ENCODE measurements at places on chromosomes 11 and 22.
A peak's percentile ranks its signal among the peaks of the same experiment; 100 is the strongest.

- DNase-seq, result peak; percentile 59
Observed at GRCh38 chr11:112605093-112605666, 344.5 kb upstream of the PLET1 start.

DNA sequence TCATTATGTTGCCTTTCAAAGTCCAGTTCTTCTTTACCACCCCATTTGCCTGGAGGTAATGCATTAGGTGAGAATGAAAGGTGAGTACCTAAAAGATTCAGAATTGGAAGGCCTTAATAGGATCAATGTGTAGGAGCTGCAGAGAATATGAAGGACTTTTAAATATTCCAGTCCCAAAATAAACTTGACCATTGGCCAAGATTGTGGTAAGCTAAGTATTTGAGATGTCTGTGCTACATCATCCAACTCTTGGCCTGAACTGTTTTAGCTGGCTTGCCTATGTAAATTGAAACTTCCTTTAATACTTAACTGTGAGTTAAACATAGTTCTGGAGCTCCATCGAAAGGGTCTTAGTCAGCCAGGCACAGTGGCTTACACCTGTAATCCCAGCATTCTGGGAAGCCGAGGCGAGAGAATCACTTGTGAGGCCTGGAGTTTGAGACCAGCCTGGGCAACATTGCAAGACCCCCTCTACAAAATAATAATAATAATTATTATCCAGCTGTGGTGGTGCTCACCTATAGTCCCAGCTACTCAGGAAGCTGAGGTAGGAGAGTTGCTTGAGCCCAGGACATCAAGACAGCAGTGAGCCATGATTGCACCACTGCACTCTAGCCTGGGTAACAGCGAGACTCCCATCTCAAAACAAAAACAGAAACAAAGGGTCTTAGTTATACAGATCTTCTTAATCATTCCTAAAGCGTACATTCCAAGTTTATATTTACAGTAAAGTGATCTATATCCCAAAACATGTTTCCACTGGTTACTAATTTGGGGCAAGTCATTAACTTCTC lies 29.8 kb downstream of the MTMR3 start:
- peak; percentile 92 for DNase-seq

DNA sequence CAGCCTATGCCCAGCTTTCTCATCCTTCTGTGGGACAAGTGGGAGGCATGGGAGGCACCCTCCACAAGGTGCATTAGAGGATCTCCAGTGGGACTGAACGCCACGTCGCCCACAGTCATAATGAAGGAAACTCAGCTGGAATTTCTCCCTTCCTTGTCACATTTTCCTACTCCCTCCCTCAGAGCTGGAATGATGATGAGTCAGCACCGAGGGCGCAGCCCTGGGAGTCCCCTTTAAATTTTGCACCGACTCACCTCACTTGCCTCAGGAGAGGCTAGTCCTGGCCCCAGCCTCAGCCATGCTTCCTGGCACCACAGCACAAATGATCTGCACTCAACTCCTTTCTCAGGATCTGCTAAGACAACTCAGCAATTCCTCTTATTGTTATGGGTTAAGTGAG lies 34.3 kb downstream of the DBX1 start:
- DNase-seq, result peak; percentile 72

GRCh38 chr11:86722006-86722405 lies 49.6 kb upstream of the ME3 start:
- DNase-seq, result peak; percentile 63

DNA sequence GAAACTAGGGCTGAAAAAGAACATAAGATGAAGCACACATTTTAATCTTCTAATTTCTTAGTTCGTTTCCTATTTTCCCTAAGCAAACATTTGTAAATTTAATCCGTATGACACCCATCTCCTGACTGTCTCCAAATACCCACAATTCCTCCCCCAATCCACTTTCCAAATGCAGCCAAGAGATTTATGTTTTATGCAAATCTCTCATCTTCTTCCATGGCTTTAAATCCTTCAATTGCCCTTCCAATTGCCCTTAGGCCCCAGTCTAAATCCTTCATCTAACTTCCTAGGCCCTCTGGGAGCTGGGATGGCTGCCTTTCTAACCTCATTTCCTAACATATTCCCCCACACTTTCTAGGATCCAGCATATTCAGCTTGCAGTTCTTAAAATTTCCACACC lies 18.0 kb upstream of the POU2AF1 start:
- no peak for DNase-seq

DNA sequence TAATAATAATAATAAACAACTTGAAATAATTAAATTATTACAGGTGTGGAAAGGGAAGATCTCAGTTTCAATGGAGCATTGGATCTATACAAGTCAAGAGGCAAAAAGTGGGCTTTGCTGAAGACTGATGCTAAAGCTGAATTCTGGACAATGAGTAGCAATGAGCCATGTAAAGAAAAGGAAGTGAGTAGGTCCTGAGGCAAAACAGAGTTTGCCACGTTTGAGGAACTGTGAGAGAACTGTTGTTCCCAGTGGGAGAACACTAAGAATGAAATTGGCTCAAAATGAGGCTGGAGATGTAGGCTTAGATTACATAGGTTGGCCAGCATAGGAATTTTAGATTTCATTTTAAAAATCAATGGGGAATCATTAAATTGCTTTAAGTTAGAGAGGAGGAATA lies 33.9 kb upstream of the TEAD1 start:
- no peak for DNase-seq

GRCh38 chr11:30710221-30710620 lies 124.1 kb upstream of the MPPED2 start:
- peak; percentile 7 for DNase-seq
